ENCODE measurements at places on chromosomes 12 and 14.

GRCh38 chr14:100836941-100837804, 11.3 kb downstream of the MEG3 start:
- DNase-seq: no peak

DNA sequence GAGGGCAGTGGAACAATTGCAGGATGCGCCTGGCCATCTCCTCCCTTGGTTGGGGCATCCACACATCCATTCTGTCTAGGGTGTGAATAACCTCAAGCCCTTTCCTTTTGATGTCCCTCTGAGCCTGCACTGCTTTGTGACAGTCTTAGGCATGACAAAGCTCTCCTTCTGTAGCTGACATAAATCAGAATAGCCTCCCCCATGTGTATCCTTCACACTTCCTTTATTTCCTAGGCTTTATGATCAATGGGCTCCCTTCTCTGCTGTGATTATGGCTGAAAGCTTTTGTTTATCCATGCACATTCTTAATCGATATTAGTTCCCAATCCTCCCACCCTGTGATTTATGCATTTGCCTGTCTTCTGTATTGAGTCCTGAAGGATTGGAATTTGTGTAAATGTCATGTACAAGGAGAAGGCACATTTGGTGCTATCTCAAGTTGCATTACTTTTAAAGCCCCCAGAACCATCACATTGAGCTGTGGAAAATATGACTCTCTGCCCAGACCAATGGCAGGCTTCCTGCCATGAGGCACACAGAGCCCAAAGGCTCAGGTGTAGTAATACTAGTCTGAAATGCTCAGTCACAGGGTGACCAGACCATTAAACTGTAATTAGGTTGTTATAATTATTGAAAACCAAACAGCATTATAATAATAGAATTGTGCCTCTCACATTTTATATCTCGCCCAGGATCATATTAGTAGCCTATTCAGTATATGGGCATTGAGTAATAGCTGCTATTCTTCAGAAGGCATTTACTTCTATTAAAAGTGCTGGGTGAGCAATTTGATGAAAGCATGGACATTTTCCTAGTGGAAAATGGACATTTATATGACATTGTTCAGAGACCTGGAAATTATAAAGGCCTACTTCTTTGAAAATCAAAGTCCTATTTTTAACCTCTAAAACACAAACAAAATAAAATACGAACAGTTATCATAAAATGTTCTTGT, 14.0 kb downstream of the EMP1 start:
- no peak for DNase-seq

DNA sequence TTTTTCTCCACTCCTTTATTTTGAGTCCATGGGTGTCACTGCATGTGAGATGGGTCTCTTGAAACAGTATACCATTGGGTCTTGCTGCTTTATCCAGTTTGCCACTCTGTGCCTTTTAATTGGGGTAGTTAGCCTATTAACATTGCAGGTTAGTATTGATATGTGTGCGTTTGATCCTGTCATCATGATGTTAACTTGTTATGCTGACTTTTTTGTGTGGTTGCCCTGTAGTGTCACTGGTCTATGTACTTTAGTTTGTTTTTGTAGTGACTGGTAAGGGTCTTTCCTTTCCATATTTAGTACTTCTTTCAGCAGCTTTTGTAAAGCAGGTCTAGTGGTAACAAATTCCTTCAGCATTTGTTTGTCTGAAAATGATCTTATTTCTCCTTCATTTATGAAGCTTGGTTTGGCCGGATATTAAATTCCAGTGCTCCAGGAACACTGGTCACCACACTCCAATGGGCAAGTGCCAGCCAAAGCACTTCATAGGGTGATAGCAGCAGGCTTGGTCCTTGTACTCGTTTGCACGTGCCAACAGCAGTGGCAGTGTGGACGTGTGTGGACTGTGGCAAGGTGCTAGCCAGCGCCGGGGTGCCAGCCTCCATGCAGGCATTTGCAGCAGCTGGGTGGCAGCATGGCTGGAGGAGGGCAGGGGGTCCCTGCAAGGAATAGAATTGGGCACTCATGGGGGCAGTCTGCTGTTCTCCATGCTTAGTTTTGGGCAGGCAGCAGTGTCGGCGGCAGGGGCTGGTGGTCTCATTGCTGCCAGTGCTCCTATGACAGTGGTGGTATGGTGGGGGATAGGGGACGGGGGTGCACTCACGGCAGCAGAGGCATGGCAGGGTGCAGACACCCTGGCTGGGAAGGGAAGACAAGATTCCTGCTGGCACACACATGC, 53.5 kb downstream of the FRS2 start:
- no peak for DNase-seq

GRCh38 chr12:53233671-53234121, 1.7 kb upstream of the RARG start:
- no peak for DNase-seq

- DNase-seq: no peak
These were observed 50.9 kb upstream of the CCT2 start for GRCh38 chr12:69534389-69534822.

GRCh38 chr14:94381149-94382030, 7.0 kb downstream of the SERPINA1 start:
- peak; percentile 65 for DNase-seq

DNA sequence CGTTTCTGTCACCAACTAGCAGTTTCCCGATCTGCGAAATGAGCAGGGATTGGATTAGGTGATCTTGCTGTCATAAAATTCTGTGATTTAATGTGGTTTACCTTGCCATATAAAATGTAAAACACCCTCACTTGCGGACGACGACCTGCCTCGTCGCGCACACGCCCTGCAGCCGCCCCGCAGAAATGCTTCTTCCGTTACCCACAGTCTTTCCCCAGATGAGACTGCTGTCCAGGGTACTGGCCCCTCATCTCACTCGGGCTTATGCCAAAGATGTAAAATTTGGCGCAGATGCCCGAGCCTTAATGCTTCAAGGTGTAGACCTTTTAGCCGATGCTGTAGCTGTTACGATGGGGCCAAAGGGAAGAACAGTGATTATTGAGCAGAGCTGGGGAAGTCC, 17.7 kb upstream of the FOXJ2 start:
- DNase-seq: no peak

- no peak for DNase-seq
These were observed 21.8 kb downstream of the ADCY6 start for GRCh38 chr12:48767047-48767446.

- DNase-seq: no peak
These were observed 66.5 kb upstream of the GZMB start for GRCh38 chr14:24700511-24700910.

GRCh38 chr14:90499121-90499520, 102.3 kb downstream of the CALM1 start:
- DNase-seq: no peak

GRCh38 chr14:23348297-23348655, 4.4 kb downstream of the SLC22A17 start:
- no peak for DNase-seq

DNA sequence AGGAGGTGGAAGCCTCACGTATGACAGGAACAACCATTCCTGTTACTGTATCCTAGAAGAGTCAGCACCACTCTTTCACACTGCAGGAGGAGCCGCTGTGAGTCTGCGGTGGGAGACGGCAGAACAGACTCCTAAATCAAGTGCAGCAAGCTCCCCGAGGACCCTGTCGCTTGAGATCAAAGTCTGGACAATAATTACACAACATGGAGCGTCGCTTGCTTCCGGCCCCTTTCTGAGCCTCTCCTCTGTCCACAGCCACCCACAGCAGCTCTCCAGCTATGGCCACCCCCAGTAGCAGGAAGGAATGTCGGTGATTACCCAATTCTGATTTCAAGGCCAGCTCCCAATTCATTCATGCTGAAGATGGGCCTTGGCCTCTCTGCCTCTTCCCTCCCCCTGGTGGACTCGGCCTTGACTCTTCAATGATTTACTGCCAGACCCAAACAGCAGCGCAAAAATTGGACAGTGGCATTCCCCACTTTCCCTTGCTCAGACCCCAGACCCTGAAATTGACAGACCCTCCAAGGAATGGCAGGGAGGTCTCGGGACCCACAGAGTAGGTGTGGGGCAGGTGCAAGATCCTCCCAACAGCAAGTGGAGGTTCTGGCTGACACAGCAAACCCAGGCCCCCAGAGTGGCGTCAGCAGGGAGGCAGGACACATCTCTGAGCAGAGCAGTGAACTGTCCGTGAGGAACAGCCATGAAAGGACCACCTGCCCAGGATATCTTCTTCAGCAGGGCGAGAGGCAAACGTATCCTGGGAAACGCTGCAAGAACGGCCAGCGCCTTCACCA, 272.7 kb upstream of the DIO3 start:
- no peak for DNase-seq

DNA sequence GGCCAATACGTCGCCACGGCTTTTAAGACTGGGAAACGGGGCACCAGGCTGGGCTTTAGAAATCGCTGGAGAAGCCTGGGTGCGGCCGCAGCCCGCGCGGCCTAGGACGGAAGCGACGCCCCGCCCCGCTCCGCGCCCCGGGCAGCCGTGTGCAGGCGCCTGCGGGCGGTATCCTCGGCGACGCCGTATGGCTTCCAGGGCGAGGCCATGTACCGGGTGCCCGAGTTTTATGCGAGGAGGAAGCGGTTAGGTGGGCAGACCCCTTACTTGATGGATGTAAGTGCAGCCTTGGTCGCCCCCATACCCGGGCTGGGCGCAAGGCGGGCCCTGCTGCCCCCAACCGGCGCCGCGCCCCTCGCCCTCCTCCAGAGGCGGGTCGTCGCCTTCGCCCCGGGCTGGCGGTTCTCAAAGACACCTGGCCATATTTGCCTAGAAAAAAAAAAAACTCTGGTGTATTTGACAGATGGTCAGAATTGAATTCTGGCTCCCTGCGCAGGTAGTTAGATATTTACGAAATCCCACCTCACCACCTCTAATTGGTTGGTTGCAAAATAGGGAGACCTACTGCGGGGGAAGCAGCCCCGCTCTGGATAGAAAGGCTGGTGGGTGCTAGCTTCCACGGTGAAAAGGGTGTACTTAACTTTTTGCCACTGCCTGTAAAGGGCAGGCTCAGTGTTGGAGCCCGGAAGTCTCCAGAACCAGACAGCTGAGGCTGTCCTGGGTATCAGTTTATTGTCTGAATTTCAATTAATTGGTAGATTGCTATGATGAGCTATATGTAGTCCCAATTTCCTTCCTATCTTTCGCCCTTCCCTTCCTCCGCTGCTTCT, at the start of gene PPP1R36:
Gene PPP1R36 (plus strand): TSS at position 171 of the 830 bp plus-strand sequence. CDS start 37 bp downstream, at position 208.
- peak; percentile 82 for DNase-seq

GRCh38 chr12:15669256-15669948, 119.8 kb downstream of the EPS8 start:
- no peak for DNase-seq

- DNase-seq: no peak
These were observed 38.9 kb upstream of the PPP1R12A start for GRCh38 chr12:79973801-79974200.

DNA sequence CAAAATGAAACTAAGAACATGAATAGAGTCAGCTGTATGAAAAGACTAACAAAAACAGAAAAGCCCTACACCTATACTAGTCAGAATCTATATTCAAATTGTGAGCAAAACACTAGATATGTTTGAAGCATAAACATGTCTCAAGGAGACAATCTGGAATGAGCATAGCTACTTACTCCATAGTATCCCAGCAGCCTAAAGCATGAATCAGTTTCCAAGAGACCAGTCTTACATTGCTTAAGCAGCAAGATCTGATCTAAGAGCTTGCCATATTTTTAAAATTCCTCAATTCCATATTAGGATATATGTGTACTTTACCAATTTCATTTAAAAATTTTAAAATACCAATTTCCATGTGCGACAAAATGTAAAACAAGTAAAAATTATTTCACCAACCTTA, 7.7 kb downstream of the CAPS2 start:
- DNase-seq: no peak

GRCh38 chr12:78835493-78835892, 29.1 kb upstream of the SYT1 start:
- DNase-seq: no peak

DNA sequence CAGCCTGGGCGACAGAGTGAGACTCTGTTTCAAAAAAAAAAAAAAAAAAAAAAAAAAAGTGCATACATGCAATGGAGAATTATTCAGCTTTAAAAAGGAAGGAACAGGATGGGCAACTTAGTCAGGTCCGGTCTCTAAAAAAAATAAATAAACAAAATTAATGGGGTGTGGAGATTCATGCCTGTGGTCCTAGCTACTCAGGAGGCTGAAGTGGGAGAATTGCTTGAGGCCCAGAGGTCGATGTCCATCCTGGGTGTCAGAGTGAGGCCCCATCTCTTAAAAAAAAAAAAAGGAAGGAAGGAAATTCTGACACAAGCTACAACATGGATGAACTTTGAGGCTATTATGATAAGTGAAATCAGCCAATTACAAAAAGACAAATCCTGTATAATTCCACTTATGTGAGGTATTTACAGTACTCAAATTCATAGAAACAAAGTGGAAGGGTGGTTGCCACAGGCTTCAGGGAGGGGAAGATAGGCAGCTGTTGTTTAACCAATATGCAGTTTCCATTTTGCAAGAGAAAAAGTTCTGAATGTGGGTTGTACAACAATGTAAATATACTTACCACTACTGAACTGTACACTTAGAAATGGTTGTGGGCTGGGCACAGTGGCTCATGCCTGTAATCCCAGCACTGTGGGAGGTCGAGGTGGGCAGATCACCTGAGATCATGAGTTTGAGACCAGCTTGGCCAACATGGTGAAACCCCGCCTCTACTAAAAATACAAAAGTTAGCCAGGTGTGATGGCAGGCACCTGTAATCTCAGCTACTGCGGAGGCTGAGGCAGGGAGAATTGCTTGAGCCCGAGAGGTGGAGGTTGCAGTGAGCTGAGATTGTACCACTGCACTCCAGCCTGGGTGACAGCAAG, 12.3 kb upstream of the APOF start:
- no peak for DNase-seq

GRCh38 chr12:25320123-25321006, 69.6 kb upstream of the KRAS start:
- no peak for DNase-seq

DNA sequence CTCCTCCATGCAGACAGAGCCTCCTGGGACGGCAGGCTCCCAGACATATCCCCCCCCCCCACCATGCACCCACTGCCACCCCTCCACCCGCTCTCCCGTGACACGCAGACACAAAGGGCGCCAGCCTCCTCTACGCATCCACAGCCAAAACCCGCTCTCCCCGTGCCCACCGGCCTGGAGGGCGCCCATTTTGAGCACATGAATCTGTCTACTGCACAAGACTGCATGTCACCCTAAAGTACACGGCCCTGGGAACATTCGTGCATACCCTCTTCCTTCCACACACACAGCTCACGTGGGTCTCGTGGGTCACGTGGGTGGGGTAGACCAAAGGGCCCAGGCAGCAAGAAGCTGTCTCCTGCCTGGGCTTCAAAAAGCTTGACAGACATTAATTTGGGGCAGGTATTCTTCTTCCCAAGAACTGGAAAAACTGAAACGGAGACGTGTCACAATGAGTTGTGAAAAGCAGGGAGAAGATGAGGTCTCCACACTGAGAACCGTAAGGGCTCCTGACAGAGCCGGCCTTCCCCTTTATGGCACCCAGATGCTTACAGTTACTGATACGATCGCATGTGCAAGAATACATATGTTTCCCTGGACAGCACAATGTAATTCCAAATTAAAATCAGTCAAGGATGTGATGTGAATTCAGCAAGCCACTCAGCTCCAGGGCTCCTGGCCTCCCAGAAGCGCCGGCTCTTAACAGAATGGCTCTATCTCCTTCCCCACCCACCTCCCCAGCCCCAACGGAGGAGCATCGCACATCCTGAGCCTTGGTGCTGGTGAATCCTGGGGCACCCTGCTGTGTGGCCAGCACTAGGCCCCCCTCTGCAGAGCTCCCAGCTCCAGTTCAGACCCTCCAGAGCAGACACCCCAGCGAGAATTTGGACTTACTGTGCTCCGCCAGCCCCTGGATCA, 1.9 kb downstream of the TGFB3 start:
- DNase-seq: no peak

Data from NCI-H1694 (cell line).